Neural progenitor cell (in vitro differentiated cells): ENCODE measurements at places on chromosomes 12 and 14.

- no peak for DNase-seq
Measured at GRCh38 chr12:15056218-15056617, 83.4 kb downstream of the PDE6H start.

GRCh38 chr12:100266585-100266834 lies 369 bp downstream of the DEPDC4 start:
- DNase-seq, result peak; percentile 93

GRCh38 chr12:124545508-124546418 lies 21.6 kb downstream of the NCOR2 start:
- no peak for DNase-seq

GRCh38 chr14:41749429-41749828 lies 142.8 kb downstream of the LRFN5 start:
- DNase-seq, result no peak

- DNase-seq, result no peak
Measured at GRCh38 chr12:116376354-116377193, 99.1 kb upstream of the MED13L start.

- DNase-seq, result no peak
Measured at GRCh38 chr14:99737451-99737951, 53.4 kb downstream of the CYP46A1 start.

DNA sequence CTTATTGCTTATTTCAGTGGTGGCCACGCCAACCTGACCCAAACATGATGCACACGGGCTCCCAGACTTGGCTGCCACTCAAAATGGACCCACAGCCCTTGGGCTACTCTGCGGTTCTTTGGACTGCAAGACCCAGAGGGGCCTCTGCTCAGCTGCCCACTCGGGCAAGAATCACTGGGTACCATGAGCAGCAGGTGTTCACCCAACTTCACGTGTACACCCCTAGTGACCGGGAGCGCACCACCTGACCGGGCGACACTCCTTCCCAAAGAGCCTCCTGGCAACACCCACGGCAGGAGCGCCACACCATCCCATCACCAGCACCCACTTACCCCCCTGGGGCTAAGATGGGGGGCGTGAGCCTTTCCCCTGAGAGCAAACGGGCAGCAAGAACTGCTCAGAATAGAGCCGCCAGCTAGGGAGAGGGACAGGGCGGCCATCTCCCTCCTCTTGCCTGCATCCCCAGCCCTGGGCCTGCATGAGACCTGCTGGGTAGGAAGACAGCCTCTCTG lies 32.0 kb downstream of the CCNK start:
- no peak for DNase-seq

GRCh38 chr12:121033625-121034349 lies 5.3 kb downstream of the OASL start:
- no peak for DNase-seq

DNA sequence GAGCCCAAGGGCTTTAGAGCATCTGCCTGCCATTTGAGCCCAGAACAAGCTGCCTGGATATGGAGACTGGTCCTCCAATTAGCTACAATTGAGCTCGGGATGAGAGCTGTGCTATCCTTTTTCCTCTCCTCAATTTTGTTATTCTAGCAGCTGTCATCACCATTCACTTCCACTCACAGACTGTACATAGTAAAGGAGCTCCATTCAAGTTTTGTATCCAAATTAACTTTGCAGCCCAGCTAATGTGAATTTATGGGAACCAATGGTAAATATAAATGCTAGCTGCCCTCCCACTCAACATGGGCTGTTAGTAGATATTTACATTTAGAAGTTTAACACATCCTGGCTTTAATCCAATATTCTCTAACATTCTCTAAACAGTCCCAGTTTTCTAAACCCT lies 44.6 kb downstream of the BMP4 start:
- no peak for DNase-seq

- no peak for DNase-seq
Measured at GRCh38 chr14:99543985-99544384, 60.0 kb downstream of the CCDC85C start.

- DNase-seq, result no peak
Measured at GRCh38 chr12:132176920-132177551, 32.8 kb downstream of the NOC4L start.

- no peak for DNase-seq
Measured at GRCh38 chr14:61627612-61628011, 67.7 kb upstream of the HIF1A start.

DNA sequence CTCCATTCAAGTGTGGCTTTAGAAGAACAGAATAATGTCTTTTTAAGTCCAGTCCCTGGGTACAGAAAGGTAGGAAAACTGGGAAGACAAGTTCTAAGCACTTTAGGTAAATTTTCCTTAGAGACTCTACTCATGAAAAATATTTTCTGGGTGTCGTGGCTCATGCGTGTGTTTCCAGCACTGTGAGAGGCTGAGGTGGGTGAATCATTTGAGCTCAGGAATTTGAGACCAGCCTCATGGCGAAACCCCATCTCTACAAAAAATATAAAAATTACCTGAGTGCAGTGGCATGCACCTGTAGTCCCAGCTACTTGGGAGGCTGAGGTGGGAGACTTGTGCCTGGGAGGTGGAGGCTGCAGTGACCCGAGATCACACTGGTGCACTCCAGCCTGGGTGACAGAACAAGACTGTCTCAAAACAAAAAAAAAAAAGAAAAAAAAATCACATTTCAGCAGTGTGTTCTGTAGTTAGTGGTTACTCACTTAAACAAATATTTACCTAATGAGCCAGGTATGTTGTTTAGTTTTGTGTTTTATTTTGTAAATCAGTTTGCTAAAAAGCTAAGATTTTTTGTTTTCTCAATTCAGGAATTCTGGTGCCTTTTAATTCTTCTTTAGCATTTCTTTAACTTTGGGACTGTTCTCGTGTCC lies 52.3 kb upstream of the RD3L start:
- DNase-seq, result no peak

DNA sequence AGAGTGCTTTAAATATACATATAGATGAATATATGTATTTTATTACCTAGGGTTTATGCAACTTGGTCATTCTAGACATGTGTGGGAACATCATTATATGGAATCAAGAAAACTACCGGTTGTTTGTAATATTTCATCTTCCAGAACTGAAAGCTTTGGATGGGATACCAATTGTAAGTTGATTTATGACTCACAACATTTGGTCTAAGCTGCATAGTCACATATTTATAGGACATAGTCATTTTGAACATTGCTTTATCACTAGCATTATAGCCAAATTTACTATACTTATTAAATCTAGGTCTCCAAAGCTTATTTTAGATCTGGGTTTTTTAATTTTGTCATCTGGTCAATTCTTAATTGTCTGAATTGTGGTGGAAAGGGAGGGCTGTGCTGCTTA lies 83.7 kb upstream of the PCNX4 start:
- DNase-seq, result no peak

- no peak for DNase-seq
Measured at GRCh38 chr12:93297032-93297431, 80.7 kb upstream of the NUDT4 start.

DNA sequence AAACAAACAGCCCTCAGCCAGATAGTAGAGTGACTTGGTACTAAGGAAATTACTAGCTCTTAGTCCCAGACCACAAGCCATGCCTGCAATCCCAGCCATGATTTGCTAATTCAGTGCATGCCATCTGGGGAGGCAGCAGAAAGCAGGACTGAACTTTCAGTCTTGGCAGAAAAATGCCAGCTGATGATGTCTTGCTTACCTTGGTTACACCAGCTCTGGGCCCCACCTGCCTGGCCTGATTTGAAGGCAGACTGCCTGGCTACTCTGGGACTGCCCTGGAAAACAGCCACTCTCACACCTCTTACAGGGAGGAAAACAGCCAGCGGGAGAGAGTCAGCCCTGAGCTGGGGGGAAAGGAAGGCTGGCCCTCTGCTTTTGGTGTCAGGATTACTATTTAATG lies 4.6 kb upstream of the UNC119B start:
- no peak for DNase-seq

- peak; percentile 9 for DNase-seq
Measured at GRCh38 chr14:36315159-36315853, 5.1 kb downstream of the MBIP start.

DNA sequence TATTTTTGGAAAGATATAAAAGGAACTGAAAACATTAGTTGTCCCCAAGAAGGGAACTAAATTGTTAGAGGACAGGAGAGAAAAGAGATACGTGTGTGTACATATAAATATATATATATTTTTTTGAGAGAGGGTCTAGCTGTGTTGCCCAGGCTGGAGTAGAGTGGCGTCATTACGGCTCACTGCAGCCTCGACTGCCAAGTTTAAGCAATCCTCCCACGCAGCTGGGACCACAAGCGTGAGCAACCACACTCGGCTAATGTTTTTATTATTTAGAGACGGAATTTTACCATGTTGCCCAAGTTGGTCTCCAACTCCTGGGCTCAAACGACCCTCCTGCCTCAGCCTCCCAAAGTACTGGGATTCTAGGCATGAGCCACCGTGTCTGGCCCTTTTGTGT lies 16.2 kb upstream of the NOP2 start:
- DNase-seq, result no peak

DNA sequence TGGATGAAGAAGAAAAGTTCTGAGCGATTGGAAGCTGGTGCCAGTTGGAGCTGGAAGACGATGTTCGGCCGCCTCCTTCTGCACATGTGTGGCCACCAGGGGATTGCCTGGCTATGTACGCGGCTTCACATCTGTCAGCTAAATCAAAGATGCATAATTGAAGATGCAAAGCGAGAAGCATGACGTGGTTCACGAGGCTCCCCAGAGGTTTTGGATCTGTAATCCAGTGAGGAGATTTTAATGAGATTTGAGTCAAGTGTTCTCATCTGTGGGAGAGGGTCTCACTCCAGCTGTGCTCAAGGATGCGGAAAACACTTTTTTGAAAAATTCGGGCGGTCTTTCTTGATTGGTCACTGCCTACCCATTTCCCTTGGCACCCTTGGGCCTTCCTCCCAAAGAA lies 94.6 kb downstream of the PAX9 start:
- no peak for DNase-seq

- no peak for DNase-seq
Measured at GRCh38 chr12:107327651-107328182, 234.4 kb upstream of the CRY1 start.

DNA sequence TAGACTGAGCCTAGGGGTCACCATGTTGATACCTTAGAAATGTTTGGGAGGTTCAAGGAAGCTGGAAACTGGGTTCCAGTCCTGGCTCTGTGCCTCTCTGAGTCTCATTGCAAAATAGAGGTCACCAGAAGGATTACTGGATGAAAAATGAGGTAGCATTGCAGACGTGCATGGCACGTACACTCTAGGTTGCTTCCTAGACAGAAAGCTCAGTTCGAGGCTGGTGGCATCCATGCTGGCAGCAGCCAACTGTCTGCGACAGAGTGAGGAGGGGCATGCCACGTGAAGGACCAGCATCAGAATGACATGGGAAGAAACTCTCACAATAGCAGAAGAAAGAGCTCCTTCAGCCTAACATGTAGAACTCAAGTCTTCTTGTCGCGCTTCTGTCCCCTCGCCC lies 4.6 kb upstream of the CYP46A1 start:
- DNase-seq, result no peak

- DNase-seq, result no peak
Measured at GRCh38 chr12:46360908-46361666, 11.5 kb downstream of the SLC38A2 start.

GRCh38 chr12:68180792-68181744 lies 21.5 kb upstream of the IFNG start:
- DNase-seq, result no peak
